ENCODE measurements at places on chromosomes 12 and 14.

GRCh38 chr12:31476437-31476836 lies 114.5 kb downstream of the DENND5B start:
- no peak for DNase-seq

DNA sequence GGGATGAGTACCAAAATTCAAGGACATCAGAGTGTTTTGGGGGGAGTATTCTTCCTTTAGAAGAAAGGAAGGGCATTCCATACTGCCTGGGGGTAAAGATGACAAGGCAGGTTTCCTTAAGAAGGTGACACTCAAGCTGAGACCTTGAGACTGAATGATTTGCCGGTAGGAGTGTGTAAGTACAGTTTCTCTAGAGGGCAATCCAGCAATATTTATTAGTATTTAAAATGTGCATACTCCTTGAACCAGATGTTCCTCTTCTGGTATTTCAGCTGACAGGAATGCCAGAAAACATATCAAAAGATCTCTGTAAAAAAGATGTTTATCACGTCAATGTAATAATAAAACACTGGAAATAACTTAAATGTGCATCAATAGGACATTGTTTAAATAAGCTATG lies 106.4 kb upstream of the TMCC3 start:
- DNase-seq = no peak

GRCh38 chr12:39722504-39722903 lies 102.9 kb upstream of the ABCD2 start:
- no peak for DNase-seq

DNA sequence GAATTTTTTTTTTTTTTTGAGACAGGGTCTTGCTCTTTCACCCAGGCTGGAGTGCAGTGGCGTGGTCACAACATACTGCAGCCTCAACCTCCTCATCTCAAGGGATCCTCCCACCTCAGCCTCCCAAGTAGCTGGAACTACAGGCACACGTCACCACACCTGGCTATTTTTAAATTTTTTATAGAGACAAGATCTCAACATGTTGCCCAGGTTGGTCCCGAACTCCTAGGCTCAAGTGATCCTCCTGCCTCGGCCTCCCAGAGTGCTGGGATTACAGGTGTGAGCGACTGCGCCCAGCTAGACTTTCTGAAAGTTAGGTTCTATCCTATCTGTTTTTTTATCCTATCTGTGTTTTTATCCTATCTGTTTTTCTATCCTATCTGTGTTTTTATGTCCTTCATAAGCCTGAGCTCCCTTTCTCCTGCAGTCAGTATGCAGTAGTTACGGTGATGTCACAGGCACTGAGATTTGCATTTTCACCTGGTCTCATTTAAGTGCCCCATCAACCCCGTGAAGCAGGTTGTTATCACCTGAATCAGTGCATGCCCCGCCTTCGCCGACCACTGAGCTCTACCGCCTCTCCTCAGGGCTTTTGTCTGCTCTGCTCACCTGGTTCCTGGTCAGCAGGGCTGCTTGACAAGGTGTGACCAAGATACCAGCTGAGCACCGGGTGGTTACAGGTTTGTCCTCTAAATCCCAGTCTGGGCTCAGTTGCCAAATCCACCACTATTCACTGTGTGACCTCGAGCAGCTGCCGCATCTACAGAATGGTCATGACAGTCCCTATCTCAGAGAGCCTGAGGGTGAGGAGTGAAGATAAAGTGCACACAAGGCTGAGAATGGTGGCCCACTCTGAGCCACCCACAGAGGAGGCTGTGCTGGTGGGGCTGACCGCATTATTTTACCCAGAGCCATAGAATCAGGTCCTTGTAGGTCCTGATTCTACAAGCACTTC lies 33.1 kb downstream of the SYNDIG1L start:
- no peak for DNase-seq

DNA sequence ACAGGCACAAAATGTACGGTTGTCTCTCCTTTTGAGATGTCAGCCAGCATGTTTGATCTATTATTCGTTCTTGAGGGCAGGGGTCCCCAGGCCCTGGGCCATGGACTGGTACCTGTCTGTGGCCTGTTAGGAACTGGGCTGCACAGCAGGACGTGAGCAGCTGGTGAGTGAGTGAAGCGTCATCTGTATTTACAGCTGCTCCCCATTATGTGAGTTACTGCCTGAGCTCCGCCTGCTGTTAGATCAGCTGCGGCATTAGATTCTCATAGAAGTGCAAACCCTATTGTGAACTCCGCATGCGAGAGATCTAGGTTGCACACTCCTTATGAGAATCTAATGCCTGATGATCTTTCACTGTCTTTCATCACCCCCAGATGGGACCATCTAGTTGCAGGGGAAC lies 41.4 kb upstream of the SCN8A start:
- no peak for DNase-seq

DNA sequence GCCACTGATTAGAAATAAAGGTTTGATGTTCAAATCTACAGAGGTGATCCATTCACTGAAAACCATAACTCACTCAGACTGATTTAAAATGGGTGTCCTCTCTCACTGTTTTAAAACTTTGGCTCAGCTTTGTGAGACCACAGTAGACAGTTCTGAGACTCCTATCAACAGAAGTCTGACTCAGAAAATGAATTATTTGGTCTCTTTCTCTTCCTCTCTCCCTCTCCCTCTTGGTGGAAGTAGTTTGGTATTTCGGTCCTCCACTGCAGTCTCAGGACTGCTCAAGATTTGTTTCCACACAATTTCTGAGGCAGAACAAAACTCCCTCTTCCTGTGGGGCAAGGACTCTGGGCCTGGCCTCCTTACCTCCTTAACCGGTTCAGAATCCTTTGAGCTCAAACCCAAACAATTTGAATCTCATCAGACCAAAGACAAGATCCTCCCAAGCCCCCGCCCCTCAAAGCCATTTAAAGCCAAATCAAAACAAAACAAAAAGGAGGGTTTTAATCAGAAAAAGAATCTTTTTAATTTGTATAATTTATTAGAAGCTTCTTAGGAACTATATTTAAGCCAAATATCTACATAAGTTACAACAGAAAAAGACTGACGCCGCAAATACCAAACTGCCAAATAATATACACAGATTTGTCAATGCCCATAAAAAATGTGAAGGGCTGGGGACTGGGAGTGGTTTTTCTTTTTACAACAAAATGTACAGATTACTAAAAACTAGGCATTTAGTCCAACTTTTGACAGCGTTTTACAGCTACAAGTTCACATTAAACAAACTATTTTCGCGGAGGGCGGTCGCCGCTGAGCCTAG lies 3.9 kb downstream of the NKX2-1 start:
- no peak for DNase-seq

GRCh38 chr12:129083121-129083840 lies 230.0 kb downstream of the GLT1D1 start:
- DNase-seq = no peak

GRCh38 chr12:102343361-102344121 lies 136.8 kb downstream of the IGF1 start:
- DNase-seq = no peak

DNA sequence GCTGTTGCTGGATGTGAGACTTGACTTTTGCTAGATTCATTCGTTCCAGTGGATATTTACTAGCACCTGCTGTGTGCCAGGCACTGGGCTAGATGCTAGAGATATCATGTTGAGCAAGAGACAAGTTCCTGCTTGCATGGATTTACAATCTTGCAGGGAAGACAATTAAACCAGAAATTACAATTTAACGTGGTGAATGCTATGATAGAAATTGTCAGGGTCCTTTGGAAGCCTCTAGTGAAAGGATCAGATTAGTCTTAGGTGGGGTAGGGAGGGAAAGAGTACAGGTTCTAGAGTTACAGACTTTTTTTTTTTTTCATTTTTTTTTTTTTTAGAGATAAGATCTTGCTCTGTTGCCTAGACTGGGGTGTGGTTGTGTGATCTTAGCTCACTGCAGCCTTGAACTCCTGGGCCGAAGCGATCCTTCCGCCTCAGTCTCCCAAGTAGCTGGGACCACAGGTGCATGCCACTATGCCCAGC lies 36.7 kb downstream of the SPATS2 start:
- peak; percentile 57 for DNase-seq

DNA sequence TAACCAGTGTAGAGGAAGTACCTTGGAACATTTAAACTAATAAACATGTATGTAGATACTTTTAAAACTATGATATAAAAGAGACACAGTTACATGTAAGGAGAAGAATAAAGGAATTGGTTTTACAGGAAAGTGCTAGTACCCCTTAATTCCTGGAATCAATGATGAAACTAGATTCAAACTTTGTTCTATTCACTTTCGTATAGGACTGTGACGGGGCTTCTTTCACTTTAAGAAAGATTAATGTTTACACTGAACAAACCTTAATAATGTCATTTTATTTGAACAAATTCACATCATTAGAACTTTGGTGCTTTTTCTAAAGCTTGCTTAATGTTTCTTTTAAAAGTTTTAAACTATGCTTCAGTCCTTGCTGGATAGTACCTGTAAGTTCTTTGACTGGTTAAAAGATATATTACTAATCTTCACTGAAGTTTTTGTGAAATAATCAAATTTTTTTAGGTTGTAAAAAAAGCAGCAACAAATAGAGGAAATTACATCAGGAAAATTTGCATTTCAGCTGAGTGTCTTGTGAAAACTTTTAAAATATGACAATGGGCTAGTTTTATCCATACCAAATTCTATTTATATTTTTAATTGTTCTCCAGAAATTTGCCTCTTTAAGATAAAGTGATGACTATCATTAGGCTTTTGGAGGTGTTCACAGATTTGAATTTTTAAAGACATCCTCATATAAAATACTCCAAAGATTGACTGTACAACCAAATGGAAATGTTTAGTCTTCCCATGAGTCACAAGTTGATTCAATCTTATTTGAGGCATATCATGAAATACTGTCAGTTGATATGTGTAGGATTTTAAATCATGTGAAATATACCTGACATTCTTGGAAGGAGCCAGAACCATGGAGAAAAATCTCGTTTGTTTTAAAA lies 36.2 kb downstream of the PAPOLA start:
- no peak for DNase-seq

DNA sequence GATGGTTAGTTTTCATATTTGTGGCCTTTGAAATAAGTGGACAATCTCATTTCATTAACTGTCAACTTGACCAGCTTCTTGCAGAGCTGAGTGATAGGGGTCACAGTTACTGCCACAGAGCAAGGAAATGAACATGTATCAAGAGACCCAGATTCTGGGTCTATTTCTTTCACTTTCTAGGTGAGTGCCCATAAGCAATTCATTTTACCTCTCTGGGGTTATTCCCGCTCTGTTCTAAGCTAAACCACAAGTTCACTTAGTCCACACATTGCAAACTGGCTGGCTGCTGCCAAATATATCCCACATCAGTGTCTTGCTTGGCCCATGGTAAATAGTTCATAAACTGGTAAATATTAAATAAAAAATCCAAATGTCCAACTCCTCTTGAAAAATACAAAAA lies 29.9 kb downstream of the GPHB5 start:
- no peak for DNase-seq

- DNase-seq = no peak
These were observed 103.5 kb downstream of the SYNE2 start for GRCh38 chr14:63956326-63956725.

DNA sequence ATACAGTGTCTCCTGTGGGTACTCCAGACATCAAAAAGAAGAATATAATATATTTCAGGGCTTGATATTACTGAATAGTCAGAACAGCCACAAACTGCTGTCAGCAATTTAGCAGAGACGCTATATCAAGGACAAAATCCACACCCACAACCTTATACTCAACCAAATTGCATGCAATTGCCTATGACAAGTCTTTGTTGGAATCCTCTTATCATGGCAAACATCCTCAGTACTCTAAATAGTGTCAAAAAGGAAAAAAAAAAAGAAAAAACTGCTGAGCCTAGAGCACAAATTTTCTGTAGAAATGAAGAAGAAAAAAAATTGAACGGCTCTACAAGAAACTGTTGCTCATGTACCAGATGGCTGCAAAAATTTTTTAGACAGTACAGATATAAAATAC lies 485.7 kb downstream of the TMTC2 start:
- no peak for DNase-seq

DNA sequence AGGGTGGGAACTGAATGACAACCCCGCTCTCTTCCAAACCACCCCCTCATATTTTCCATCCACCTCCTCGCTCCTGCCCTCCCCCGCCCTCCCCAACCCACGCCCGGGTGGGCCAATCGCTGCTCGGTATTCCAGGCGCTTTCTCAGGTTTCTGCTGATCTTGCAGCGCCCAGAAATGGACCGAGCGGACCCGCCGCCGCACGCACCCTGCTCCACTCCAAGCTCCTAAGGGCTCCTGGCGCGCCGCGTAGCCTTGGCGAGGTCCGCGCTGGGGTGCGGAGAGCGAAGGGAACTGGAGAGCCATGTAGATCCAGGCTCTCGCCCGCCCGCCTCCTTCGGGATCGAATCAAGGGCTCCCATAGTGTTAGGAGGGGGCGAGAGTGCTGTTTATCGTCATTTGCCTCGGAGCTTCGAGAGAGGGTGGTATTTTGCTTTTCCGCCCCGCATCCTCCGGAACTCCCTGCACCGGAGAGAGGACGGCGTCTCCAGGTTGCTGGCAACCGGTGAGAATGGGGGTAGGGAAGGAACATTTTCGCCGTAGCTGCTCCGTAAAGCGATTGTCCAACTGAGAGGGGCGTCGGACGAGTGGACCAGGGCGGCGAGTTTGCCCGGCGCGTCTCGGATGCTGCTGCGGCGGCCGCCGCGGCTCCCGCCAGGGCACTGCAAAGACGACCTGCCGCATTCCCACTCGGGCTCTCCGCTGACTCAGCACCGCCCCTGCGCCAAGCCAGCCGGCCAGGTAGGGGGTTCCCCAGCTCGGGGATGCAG lies at the start of gene KCNA1:
Gene KCNA1, plus strand, starts transcription at position 172 of the 768 bp plus-strand sequence. CDS start 1,474 bp downstream, outside the sequence.
- no peak for DNase-seq

DNA sequence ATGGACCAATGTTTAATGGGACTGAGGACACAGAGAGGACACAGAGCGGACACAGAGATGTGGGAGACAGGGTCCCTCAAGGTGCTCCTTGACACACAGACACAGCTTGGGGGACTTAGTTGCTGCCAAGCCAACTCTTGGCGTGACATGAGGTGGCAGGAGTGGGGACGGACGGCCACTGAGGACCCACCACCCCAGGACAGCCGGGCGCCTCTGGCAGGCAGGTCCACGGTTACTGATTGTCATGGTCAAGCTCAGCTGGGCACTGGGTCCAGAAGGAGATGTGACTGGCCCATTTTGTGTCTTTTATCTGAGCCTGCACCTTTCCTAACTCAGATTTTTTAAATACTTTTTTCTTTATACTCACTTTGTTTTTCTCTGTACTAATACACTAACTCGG lies 15.7 kb upstream of the PWP1 start:
- no peak for DNase-seq

- no peak for DNase-seq
These were observed 261.9 kb downstream of the NRXN3 start for GRCh38 chr14:78432046-78432445.
